Suprapubic skin (tissue), 4 donors: ENCODE measurements at places on chromosomes 1 and 21. TPM values are rescaled to one million over a fixed set of nuclear protein-coding genes. Genes with fewer than 3 reads are reported as not detected.
A peak's percentile ranks its signal among the peaks of the same experiment; 100 is the strongest.

GRCh38 chr1:26020330-26020768 lies 1.2 kb upstream of the EXTL1 start:
- H3K27me3 ChIP-seq = no peaks in the 10 kb centered on the region
- DNase-seq = no peak
- H3K4me1 ChIP-seq = peaks cover 23% of the 10 kb centered on the region
- no peak overlapping the region for H3K4me3 ChIP-seq
- H3K27ac ChIP-seq = no peak overlapping the region

ZNF326 gene
- total RNA-seq = 10.8 TPM

GRCh38 chr1:201265756-201266155 lies 17.6 kb upstream of the PKP1 start:
- H3K27ac ChIP-seq = peak overlapping the region; percentile 78
- no peak for DNase-seq
- peaks cover 4% of the 10 kb centered on the region for H3K27me3 ChIP-seq
- peaks cover 52% of the 10 kb centered on the region for H3K4me1 ChIP-seq
- H3K36me3 ChIP-seq = no peaks in the 10 kb centered on the region

TNNI3K gene
- not detected for total RNA-seq

GRCh38 chr1:21691739-21692138 lies 22.6 kb upstream of the RAP1GAP start:
- no peaks in the 10 kb centered on the region for H3K27me3 ChIP-seq
- H3K36me3 ChIP-seq = peaks cover 85% of the 10 kb centered on the region
- DNase-seq = no peak
- no peaks in the 10 kb centered on the region for H3K4me1 ChIP-seq

DNA sequence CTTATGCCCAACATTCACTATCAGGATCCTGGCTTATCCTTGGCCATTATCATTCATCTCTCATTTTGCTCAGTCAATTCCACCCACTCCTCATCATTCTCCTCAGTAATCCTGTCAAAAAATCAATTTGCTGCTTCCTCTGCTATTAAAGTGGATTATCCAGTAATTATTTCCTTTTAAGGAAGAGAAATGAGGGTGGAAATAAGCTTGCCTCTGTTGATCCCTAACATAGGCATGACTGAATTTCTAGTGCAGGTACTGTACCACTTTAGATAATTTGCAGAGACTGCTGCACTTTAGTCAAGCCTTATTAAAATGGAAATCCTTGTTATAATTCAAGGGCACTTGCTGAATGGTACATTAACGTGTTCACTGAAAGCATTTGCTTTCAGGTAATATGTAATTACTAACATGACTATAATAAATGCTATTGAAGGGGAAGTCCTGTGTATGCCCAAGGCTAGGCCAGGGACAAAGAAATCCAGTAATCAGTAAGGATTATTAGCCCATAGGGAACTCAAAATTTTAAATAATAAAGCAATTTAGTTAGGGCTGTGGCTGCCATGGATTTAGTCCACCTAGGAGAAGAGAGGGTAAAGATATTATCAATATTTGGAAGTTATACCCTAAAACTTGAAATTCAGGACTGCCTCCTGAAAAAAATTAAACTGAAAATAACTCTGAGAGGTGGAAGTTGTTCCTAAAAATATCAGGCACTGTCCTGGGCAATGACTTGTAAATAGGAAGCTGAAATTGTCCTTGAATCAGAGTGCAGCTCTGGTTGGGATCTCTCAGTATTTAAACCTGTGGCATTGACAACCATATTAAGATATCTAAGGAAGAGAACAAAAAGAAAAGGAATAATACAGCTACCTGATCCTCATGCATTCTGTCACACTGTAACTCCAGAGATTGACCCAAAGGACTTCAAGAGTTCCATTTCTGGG lies 43.4 kb downstream of the RGS2 start:
- no peaks in the 10 kb centered on the region for H3K27me3 ChIP-seq
- H3K4me1 ChIP-seq = no peaks in the 10 kb centered on the region
- no peaks in the 10 kb centered on the region for H3K36me3 ChIP-seq
- no peak overlapping the region for H3K27ac ChIP-seq

DNA sequence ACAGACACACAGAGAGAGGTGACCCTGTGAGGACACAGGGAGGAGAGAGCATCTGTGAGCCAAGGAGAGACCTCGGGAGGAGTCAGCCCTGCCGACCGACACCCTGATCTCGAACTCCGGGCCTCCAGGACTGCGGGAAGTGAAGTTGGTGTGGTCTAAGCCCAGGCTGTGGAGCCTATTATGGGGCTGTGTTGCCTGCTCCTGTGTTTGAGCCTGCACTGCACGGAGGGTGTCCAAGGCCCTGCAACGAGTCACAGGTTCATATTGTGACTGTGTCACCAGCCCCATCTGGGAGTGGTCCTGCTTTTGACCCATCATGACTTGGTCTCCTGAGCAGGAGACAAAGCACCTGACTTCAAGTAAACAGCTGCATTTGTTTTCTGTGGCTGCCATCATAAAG lies 186.0 kb upstream of the AJAP1 start:
- H3K27ac ChIP-seq = no peak overlapping the region
- no peak overlapping the region for H3K4me3 ChIP-seq
- no peaks in the 10 kb centered on the region for H3K27me3 ChIP-seq

- no peak for DNase-seq
- no peak overlapping the region for H3K27ac ChIP-seq
- H3K27me3 ChIP-seq = no peaks in the 10 kb centered on the region
- H3K4me1 ChIP-seq = peaks cover 13% of the 10 kb centered on the region
- H3K4me3 ChIP-seq = no peak overlapping the region
Observed at GRCh38 chr1:14181191-14181795, 417.2 kb upstream of the KAZN start.

DNA sequence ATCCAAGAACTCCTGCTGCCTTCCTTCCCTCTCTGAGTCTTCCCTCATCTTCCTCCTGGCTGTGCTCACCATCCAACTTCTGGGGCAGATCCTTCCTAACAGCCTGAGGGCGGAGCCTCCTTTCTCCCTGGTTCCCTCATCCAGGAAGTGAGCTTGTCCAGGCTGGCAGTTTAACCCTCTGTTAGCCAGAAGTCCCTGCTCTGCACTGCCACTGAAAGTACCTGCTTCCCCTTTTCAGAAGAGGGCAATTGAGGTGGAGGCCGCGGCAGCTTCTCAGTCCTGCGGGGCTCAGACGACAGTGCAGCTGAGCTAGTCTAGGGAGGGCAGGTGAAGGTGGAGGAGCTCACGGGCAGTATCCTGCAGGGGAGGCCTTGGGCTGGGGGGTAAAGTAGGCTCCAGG lies 149.1 kb downstream of the FCRL5 start:
- no peaks in the 10 kb centered on the region for H3K4me1 ChIP-seq
- no peak for DNase-seq
- no peaks in the 10 kb centered on the region for H3K36me3 ChIP-seq
- no peak overlapping the region for H3K4me3 ChIP-seq
- H3K27me3 ChIP-seq = no peaks in the 10 kb centered on the region

PTGFR gene
- 2.2 TPM for total RNA-seq
